ENCODE measurements at places on chromosomes 13 and 19.
A peak's percentile ranks its signal among the peaks of the same experiment; 100 is the strongest.

- no peak for DNase-seq
Measured at GRCh38 chr19:5339198-5339949, 1.2 kb downstream of the PTPRS start.

DNA sequence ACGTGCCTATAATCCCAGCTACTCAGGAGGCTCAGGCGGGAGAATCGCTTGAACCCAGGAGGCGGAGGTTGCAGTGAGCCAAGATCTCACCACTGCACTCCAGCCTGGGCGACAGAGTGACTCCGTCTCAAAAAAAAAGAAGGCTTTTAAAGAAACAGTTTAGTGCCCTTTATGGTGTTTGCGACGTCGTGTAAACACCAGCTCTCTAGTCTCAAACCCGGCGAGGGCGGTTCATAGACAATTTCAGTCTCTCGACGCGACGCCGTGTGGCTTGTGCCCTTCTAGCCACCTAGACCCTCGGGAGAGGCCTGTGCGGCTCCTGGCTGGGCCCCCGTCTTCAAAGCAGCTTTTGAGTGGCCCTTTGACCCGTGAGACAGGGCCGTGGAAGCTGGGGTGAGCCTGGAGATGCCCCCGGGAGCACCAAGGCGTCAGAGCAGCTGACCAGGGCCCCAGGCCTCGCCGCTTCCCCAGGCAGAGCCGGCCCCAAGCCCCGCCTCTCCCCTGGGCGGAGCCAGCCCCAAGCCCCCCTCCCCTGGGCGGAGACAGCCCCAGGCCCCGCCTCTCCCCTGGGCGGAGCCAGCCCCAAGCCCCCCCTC, 5.0 kb upstream of the MADCAM1 start:
- no peak for DNase-seq

- no peak for DNase-seq
Measured at GRCh38 chr19:36196249-36196648, 18.2 kb downstream of the ZNF565 start.

- no peak for DNase-seq
Measured at GRCh38 chr13:112911285-112911701, 57.7 kb upstream of the MCF2L start.

- no peak for DNase-seq
Measured at GRCh38 chr13:70835371-70835770, 727.1 kb upstream of the KLHL1 start.

GRCh38 chr19:16627193-16627927, 644 bp downstream of the MED26 start:
- DNase-seq, result peak; percentile 32

GRCh38 chr19:48196321-48196763, 25.9 kb downstream of the ZSWIM9 start:
- DNase-seq, result no peak

DNA sequence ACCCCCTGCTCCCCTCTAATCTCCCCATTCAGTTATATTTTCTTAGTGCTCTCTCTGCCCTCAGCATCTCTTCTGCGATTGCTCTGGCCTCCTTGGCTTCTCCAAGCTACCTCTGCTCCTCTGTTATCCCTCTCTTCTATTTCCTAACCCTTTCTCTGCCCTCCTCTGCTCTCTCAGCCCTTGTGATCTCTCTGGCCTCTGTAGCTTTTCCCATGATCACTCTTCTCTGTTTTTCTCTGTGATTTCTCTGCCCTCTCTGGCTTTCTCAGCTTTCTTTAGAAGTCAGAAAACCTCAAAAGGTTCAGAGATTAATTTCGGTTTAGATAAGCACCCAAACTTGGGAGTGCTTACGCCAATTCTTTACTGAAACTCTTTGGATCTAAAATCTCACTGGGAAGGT, 795.0 kb downstream of the DIAPH3 start:
- DNase-seq, result no peak
